WTC11 (cell line): ENCODE measurements at places on chromosomes 7 and 10. TPM values are rescaled to one million over a fixed set of nuclear protein-coding genes. Genes with fewer than 3 reads are reported as not detected.

GRCh38 chr7:107150375-107151073, 18.3 kb upstream of the HBP1 start:
- peak; percentile 70 for DNase-seq

DNA sequence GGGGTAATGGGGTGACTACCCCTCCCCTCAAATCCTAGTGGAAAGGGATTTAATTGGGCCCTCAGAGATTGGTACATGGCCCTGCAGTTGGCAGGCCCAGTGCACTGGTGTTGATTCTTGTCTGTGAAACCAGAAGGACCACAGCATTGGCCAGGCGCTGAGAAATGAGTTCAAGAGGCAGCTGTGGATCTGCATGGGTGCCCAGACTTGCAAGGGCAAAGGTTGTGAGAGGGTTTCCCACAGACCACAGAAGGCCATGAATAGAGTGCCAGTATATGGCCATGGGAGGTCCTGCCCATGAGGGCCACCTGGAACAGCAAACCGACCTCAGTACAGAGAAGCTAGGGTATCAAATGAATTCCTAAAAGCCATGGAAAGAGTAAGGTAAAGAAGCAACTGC, 32.9 kb downstream of the TMEM168 start:
- no peak for DNase-seq

- DNase-seq, result no peak
Measured at GRCh38 chr10:122849900-122850605, 4.4 kb upstream of the CUZD1 start.

DNA sequence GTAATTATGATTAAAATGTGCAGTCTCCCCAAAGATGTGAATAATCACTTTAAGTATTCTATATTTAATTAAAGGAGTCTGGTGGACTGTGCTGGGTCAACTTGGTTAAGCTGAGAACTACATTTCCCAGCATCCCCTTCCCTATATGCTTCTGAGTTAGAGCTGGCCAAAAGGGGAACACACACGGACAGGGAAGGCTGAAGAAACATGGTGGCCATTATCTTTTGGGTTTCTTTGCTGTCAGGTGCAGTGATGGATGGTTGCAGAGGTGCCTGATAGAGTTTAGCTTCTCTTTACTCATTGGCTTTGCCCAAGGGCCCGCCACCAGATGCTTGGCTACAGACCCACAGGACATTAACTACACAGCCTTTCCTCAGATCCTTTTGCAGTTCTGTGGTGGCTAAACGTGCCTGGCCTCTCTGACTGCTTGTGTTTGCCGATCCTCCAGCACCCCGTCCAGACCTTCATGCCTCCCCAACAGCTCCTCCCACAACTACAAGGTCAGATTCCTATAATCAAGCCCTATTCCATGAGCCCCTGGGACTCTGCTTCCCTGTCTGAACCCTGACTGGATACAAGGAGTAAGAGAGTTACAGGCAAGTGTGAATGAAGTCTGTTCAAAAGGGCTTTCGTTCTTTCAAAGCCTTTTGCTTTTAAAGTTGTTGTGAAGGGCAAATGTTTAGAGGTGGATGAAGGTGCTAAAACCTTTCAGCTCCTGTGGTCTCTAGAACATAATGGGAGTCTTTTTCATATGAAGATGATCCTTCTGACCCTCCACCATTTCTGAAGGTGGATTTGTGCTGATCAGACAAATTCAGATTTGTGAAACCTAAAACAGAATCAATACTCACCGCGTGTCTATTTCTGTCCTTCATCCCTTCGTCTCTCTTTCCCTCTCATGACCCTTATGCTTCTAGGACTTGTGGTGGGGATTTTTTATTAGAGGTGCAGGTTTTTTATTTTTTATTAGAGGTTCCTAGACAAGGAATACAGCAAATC, 21.5 kb downstream of the BUB3 start:
- DNase-seq, result no peak

DNA sequence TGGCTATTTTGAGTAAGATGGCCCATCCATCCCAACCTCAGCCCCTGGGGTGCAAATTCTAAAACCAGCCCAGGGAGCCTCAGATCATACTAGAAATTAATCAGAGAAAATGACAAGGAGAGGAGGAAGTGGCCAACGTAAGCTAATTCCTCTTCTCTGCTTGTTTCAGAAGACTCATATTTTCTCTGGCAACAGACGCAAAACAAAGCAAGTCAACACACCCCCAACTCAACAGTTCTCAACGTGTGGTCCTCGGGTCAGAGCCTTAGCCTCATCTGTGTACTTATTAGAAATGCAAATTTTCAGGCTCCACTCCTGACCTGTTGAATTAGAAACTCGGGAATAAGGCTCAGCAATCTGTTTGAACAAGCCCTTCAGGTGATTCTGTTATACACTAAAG, 413.9 kb upstream of the AUTS2 start:
- no peak for DNase-seq

GRCh38 chr7:11437994-11438393, 394.0 kb downstream of the THSD7A start:
- no peak for DNase-seq

- DNase-seq, result no peak
Measured at GRCh38 chr7:39294022-39294421, 272.2 kb upstream of the YAE1 start.

DNA sequence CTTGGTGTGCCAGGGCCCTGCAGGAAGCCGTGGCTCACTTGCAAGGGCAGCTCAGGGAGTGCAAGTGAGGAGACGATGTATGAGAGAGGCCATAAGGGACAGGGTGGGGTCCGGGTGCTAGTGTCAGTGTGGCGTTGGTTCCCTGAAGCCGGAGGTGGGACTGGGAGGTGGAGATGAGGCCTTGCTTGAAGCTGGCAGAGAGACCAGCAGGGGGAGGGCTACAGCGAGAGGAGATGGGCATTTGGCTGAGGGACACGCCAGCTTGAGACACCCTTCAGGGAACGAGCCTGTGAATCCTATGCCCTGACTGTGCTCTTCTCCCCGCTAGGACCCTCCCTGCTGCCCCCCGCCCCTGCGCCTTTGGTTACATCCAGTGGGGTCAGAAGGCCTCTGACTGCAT, 529.1 kb downstream of the TCERG1L start:
- DNase-seq, result no peak

- no peak for DNase-seq
Measured at GRCh38 chr7:51569581-51569980, 253.0 kb upstream of the COBL start.

DNA sequence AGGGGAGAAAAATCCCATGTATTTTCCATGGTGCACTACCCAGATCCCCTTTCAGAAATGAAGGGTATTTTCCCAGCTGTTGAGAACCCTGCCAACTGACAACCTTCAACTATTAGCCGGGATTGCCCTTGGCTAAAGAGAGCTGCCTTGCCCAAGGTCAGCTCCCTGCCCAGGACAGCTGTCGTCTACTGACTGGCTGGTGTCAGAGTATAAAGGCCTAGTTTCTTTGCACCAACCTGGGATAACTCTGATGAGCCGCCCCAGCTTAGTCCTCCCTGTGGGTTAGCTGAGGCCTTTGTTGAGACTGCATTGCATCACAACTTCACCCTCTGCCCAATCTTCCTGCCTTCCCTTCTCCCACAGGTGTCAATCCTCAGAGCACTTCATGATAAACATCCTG, 147.2 kb upstream of the RHEB start:
- no peak for DNase-seq

GRCh38 chr10:118557946-118558345, 37.5 kb downstream of the PRLHR start:
- DNase-seq, result no peak

GRCh38 chr7:12851841-12852240, 164.4 kb downstream of the ARL4A start:
- no peak for DNase-seq

- no peak for DNase-seq
Measured at GRCh38 chr10:75755528-75755927, 324.1 kb downstream of the LRMDA start.

DNA sequence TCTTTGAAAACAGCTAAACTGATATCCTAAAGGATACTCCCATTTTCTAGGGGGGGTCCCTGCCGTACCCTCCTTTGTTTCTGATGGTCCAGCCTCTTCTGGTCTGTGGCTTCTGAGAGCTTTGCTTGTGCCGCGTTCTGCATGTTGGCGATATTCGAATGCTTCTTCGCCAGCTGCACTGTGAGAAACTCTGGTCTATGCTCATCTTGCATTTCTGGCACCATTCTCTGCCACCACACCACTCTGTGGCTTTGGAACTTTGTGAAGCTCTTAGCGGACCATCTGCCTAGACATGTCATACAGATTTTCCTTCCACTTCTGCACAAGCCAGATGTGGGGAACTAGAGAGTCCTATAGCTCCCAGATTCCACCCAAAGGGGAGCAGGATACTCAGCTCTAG, 197.2 kb downstream of the REEP3 start:
- no peak for DNase-seq

DNA sequence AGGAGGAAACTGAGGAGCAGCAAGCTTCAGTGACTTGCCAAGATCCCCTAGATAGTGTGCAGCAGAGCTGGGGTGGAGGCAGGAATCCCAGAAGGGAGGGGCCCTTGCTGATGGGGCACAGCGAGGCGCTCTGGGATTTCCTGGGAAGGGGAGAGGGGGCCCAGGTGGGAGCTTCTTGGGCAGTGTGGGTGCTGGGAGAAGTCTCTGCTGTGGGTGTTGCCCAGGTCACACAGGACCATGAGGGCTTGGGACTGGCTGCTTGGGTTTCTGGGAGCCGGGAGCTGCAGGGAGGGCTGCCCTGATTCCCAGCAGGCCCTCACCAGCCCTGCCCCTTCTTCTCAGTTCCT, 55.2 kb downstream of the TSPAN15 start:
- no peak for DNase-seq

- DNase-seq, result no peak
Measured at GRCh38 chr10:129410688-129411392, 56.2 kb upstream of the MGMT start.

The SLIT1 gene
- 1.1 to 1.6 TPM (median 1.4 TPM) in 3 replicates for total RNA-seq

The CALHM1 gene
- total RNA-seq, result 0.30 to 0.55 TPM (median 0.39 TPM) in 3 replicates

The STRIP2 gene
- total RNA-seq, result 6.5 to 7.7 TPM (median 7.6 TPM) in 3 replicates

The ZNF804B gene
- 0.04 TPM in 1 of 3 replicates, not detected in the others for total RNA-seq

The CYP2C19 gene
- total RNA-seq, result 0.09 to 0.14 TPM in 2 of 3 replicates, not detected in the other

The MSS51 gene
- total RNA-seq, result 2.9 to 3.1 TPM (median 3.0 TPM) in 3 replicates

The CUBN gene
- total RNA-seq, result 0.18 to 0.46 TPM (median 0.27 TPM) in 3 replicates

The PLPP4 gene
- total RNA-seq, result 0.15 TPM in 1 of 3 replicates, not detected in the others

The CFTR gene
- total RNA-seq, result 0.72 to 1.4 TPM (median 0.89 TPM) in 3 replicates
